ENCODE measurements at places on chromosomes 5 and 9.

DNA sequence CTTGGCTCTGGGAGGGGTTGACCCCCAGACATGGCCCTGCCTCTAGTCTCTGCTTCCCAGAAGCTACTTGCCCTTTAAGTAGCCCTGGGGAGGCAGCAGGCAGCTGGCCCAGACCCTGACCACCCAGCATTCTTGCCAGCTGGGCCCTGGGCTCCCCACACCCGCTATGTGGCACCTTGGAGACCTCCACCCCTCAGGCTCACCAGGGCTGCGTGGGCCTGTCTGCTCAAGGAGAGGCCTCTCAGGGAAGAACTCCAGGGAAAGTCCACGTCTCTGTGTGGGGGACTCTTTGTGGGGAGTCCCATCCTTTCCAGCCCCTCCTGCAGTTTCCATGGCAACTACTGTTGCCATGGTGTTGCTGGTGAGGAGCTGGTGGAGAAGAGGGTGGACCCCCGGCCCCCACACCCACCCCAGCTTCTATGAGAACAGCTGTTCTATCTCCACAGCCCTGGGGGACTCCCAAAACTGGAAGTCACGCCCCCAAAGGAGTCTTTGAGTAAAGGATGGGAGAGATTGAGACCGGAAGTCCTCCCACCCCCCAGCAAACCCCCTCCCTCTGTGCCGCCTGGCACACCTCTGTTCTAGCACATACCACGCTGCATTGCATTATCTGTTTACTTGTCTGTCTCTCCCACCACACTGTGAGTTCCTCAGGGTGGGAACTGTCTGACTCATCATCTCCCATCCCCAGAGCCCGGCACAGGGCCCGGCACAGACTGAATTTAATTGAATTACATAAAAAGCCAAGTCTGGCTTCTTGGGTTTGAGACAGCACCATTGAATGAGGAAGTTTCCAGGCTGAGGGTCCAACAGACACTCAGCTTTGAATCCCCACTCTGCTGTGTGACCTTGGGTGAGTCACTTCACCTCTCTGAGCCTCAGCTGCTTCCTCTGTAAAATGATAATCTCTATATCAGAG lies 12.6 kb downstream of the DNM1 start:
- no peak for DNase-seq

GRCh38 chr5:39461007-39461682 lies 36.4 kb upstream of the DAB2 start:
- DNase-seq: peak; percentile 4

DNA sequence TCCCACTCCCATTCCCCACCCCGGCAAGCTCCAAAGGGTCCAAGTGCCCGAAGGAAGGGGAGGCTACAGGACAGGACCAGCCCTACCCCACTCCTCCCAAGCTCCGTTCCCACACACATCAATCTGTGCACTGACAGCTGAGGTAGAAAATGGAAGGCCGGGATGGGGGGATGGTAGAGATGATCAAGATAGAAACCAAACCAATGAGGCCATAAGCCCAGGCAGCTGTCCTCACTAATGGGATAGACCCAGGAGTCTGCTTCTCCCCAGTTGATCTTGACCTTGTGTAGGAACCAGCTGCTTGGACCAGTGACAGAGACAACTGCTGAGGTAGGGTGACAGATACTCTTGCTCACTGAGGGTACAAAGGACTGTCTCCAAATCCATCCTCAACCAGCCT lies 38.6 kb downstream of the B4GALT1 start:
- DNase-seq: no peak

DNA sequence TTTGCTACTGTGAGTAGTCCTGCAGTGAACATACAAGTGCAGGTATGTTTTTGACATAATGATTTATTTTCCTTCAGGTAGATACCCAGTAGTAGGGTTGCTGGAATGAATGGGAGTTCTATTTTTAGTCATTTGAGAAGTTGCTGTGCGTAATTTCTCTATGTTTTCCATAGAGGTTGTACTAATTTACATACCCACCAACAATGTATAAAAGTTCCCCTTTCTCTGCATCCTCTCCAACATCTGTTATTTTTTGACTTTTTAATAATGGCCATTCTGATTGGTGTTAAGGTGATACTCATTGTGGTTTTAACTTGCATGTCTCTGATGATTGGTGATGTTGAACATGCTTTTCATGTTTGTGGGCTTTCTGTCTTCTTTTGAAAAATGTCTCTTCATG lies 64.7 kb upstream of the CTSL start:
- DNase-seq: no peak

GRCh38 chr5:124157320-124157719 lies 589.1 kb downstream of the ZNF608 start:
- DNase-seq: peak; percentile 54

DNA sequence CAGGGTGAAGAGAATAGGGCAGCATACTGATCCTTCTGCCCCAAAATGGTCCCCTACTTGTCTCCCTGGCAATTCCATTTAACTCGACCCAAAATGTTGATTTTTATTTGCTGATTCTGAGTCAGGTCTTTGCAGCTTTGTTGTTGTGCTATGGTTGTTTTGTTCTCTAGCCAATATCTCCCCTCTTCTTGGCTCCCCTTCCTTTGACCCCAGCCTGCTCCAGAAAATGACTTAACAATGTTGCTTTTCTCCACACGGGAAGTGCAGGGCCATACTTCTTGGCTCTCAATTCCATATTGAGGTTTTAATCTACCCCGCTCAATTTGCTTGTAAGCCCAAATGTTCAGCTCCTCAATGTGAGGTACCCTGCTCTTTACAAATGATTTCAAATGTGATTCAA lies 330.0 kb downstream of the RASEF start:
- no peak for DNase-seq

DNA sequence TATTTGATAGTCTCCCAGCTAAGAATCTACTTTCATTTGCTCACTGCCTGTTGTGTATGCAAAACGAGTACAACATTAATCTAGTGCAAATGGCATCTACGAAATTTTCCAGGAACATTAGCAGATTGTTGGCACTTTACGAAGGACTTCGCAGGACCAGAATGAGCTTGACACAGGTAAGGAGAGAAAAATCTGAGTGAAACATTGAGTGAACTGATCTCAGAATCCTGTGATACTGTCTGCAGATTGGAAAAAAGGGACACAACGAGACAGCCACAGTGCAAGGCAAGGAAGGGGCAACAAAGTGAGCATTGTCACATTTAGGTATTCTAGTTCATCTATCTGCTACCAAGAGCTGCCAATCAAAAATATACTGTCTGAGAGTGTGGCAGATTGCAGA lies 350.5 kb downstream of the ZNF608 start:
- no peak for DNase-seq

DNA sequence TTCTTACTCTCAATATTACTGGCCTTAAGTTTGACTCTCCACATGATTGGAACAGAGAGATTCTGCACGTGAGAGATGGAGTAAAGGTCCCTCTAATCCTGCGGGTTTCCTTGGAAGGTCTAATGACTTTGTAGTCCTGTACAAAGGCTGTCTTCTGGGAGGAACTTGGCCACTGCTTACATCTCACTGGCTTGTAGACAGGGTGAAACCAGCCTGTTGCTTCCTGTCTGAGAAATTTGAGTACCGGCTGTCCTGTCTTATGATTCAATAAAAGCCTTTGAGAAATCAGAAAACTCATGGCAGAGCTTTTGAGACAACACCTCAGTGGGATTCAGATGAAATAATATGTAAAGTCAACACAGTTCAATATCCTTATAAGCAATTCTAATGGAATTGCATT lies 43.0 kb downstream of the IL31RA start:
- no peak for DNase-seq

DNA sequence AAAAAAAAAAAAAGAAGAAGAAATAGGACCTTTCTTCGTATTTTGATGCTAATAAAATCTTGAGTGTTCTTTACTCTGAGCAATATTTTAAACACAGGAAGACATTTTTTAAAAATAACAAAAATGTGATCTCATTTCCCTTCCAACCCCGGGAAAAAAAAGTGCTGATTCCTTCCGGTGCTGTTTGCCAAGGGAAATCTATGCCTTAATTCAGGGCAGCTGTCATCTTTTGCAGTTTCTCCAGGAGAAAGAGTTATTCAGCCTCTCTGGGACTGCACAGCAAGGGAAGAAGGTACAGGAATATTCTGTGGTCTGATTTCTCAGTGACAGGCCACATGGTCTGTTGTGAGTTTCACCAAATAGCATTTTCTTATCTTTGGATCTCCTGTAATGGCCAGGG lies 291.9 kb upstream of the IRX1 start:
- no peak for DNase-seq

GRCh38 chr5:139251281-139251687 lies 42.3 kb upstream of the MATR3 start:
- peak; percentile 67 for DNase-seq

DNA sequence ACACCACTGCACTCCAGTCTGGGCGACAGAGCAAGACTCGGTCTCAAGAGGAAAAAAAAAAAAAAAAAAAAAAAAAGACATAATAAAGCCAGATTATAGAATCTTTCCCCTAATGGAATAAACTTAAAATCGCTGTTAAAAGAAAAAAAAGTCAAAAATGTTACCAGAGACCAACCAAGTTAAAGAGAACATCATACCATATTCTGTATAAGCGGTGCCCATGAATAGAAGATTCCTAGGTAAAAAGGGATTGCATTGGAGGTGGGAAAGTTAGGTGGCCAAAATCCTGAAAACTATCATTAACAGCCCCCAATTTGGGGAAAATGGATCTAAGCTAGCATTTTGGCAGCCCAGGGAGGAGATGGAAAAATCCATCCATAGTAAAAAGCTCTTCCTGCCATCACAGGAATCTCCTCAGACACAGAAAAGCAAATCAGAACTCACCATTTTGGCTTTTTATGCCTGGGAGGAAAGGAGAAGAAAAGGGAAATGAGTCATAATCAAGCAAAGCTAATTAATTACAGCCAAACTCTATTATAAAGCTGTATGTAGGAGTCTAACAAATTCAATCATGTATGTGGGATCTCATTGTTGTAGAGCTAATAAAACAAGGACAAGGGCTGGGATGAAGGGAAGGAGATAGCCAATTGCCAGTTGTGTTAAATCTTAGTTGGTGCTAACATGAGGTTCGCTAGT lies 363.8 kb downstream of the ARL15 start:
- DNase-seq: no peak

DNA sequence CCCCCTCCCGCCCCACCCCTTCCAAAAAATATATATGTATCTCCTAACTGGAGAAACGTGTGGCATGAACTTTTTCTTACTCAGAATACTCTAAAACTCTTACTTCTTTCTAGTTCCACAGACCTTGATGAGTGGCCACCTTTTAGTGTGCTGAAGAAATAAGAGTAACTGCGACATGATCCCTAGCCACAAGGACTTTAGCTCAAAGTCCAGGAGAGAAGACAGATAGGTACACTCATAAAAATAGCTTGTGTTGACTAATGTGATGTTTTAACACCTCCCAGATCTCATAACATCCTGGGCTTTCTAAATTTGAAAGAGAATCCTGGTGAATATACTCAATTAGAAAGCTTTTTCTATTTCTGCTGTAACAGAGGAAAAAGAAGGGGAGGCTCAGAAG lies 1005.0 kb upstream of the DMAC1 start:
- no peak for DNase-seq

- no peak for DNase-seq
Measured at GRCh38 chr9:96140296-96141127, 161.5 kb downstream of the HSD17B3 start.

DNA sequence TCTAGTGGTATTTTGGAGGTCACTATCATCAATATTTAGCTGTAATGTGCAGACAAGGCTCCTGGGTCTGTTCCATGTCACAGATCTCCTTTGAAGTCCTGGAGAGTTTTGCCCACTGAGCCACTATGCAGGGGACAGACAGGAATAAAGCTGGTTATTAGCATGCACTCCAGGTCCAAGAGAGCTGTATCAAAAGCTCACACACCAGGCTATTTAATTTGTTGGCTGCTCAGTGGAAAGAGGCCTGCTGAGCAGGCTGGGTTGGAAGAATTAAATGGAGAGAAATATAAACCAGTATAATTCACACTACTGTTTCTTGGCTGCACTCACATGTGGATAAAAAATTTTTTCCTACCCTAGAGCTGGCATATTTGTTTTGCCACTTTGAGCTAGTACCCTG lies 113.8 kb upstream of the TAF11L2 start:
- DNase-seq: no peak

DNA sequence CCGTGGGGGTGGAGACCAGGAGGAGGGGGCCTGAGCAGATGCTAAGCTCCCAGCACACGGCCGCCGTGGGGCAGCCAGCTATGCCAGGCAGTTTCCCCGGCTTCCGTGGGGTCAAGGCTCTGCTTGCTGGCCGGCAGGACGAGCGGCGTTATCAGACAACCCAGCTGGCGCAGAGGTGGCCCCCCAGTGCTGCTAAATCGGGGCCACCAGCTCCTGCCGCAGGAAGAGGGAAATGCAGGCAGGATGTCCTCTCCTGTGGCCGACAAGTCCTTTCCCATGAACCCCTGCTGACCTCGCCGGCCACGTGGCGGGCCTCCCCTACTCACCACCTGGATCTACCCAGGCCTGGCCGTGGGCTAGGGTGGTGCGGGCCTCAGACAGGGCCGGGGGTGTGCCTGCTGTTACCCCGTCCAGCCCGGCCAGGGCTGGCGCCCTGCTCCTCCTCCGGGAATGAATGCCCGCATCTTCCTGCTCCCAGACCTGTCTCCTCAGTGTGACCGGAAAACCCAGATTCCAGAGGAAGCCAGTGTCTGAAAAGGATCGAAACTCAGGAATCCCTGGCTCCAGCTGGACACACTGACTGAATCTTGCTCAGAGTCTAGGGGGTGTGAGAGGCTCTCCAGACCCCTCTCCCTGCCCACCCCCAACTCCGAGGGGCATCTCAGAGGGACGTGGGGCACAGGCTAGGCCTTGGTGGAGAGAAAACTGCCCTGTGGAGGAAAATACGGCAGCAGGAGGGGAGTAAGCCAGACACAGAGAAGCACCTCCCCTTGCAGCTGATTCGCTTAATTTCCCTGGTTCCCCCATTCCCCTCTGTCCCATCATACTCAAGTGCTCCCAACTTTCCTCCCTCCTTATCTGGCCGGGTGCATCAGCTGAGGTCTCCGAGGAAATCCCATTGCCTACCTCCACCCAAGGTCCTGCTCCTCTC lies 3.9 kb downstream of the FLT4 start:
- DNase-seq: no peak

- DNase-seq: peak; percentile 20
Measured at GRCh38 chr5:76104027-76104426, 20.8 kb downstream of the SV2C start.

DNA sequence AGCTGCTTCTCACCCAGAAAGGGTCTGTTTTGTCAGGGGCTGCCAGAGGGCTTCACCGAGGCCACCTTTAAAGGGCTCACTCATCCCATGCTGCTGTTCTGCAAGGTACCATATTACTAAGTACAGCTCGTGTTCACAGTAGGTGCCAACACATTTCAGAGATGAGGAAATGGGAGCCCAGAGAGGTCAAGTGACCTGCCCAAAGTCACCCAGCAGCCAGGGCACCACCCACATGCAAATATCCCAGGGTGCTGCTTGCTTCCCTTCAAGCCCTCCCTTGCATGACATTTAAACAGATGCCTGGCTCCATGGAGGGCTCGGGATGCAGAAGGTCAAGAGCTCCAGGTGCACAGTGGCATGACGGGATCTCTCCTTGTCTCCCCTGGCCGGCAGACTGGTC lies 123.5 kb upstream of the SARDH start:
- DNase-seq: no peak

GRCh38 chr9:129812385-129812784 lies 9.4 kb downstream of the TOR1B start:
- no peak for DNase-seq

All from OCI-LY7 (cell line).